ENCODE measurements at places on chromosomes 2 and 18.

DNA sequence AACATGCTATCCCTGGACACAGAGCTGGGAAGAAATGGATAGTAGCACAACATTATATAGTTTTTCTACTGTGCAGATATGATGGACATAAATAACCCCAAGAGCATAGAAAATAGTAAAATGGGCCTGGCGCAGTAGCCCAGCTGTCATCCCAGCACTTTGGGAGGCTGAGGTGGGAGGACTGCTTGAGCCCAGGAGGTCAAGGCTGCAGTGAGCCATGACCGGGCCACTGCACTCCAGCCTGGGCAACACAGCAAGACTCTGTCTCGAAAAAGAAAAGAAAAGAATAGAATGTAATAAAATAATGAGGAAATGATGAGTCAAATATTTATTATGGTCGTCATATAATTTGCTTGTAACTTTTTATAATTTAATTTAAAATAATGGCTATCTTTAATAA lies 7.5 kb upstream of the GAREM2 start:
- no peak for DNase-seq

GRCh38 chr2:137910641-137911040 lies 53.6 kb upstream of the HNMT start:
- peak; percentile 71 for DNase-seq

DNA sequence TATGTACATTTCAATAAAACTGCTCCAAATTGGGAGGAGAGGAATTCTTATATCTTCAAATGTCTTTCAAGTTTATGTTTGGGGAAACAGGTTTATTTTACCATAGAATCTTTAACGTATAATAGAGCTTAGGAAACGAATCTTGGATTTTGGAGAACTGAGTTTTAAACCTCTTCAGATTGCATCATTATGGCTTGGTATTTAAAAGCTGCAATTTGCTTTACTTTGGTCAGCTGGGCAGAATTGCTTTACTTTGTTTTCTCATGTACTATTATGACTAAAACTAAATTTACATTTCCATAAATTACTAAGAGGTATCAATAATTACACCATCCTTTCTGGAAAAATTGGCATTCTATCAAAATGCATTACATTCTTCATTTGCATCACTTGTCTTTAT lies 54.6 kb downstream of the BAZ2B start:
- no peak for DNase-seq

- no peak for DNase-seq
Observed at GRCh38 chr2:17940091-17940630, 61.7 kb downstream of the KCNS3 start.

- no peak for DNase-seq
Observed at GRCh38 chr2:168633895-168634294, 168.5 kb upstream of the NOSTRIN start.

- peak; percentile 65 for DNase-seq
Observed at GRCh38 chr2:30127016-30127893, 19.6 kb upstream of the YPEL5 start.

DNA sequence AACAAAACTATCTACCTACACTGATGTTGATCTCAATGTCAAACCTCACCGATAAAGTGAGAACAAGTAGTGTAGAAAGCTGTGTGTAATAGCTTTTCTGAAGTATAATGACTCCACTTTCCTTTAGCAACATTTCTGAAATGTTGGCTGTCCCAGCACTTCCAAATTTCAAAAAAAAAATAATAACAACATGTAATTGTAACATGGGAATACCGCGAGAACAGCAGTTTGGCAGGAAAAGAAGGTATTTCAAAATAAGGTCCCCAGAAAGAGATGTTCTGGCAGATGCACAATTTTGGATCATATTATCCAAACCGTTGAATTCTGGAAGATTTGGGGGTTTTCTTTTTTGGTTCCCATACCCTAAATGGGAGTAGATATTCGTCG lies 352.0 kb downstream of the ARHGAP15 start:
- DNase-seq, result no peak

- DNase-seq, result no peak
Observed at GRCh38 chr2:157442191-157442590, 1.7 kb downstream of the CYTIP start.

GRCh38 chr18:2336690-2337392 lies 234.5 kb downstream of the METTL4 start:
- DNase-seq, result no peak

DNA sequence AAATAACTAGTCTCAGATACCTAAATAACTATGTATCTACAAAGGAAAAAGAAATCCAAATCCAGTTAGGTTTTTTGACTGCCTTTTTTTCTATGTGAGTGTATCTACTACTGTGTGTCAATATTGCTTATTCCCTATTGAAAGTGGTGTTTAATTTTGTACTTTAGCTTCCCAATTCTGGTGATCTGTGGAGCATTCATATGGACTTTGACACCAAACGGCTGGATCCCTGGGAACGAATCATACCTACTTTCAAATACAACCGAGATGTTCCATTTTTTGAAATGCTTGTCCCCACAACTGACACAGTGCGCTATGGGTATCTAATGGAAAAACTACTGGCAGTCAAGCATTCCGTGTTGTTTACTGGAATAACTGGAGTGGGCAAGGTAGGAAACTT lies 152.8 kb downstream of the DNAH6 start:
- no peak for DNase-seq

DNA sequence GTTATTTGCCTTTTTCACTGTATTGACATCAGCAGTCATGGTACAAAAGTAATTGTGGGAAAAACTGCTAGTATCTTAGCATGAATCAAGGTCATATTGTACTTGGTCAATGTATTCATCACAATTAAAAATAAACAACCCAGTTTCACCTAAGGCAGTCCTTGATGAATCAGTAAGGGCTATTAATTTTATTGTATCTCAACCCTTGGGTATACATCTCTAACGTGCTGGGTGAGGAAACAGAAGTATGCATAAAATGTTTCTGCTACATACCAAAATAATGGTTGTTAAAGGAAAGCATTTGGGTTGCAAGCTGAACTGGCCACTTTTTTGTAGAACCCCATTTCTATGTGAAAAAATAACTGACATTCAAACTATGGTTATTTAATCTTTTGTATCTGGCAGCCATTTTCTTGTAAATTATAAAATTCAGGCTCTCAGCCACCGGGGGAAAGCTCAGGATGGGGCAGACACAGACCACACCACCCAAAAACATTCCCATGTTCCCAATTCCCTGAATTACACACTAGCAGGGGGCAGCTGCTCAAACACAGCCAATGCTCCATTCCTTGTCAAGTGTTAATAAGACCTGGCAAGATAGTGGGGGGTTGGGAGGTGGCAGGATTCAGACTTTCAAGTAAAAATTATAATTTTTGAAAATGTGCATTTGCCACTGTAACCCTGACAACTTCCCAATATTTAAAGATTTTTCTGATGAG lies 49.3 kb downstream of the OLA1 start:
- DNase-seq, result peak; percentile 18

DNA sequence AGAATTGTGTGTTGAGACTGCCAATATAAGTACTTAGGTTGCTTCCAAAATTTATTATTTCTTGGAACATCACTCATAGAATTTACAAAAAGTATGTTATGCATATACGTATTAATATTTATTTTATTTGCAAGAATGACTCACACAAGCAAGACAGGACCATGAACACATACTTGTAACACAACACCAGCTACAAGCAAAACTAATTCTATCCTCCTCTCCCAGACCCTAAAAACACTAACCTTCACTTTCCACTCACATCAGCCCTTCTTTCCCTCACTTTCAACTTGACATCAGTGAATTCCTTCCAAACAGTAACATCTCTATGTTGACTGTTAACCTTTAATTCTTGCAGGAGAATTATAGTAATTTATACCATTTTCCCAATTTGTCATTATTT lies 24.3 kb downstream of the OSBPL1A start:
- DNase-seq, result peak; percentile 32

DNA sequence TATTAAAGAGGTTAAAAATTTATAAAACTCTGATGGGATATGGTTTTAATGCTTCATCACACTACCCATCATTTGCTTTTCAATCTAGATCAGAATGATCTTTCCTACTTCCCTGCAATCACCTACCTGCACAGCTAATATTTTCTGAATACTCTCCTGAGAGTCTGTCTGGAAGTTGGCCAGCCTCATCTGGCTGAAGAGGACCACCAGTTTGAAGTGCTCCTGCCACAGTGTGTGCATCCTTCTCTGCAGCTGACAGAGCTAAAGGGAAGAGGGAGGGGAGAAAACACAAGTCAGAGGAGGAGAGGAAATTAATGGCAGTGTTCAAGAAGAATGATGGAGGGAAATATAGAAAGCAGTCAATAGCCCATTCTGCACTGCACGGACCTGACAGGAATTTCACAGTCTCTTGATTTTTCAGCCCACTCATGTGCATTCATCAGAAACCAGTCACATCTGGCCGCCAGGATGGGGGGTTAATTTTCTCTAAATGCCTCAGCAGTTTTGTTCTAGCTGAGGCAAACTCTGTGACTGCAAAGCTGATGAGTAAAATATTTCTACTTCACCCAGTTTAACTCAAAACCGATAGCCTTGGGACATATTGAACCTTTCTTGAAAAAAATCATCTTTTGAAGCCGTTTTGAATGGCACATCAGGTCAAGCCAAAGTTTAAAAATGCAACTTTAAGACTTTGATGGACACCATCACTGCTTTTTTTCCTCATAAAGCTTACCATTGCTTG lies 201.8 kb upstream of the KLHL14 start:
- DNase-seq, result no peak

GRCh38 chr18:12015416-12016062 lies 34.2 kb downstream of the IMPA2 start:
- peak; percentile 43 for DNase-seq

Measured in PC-3 (cell line).